Activated CD8-positive, alpha-beta memory T cell treated with anti-CD3 and anti-CD28 coated beads for 24 hours (primary cell): ENCODE measurements at places on chromosomes 16 and 17.
A peak's percentile ranks its signal among the peaks of the same experiment; 100 is the strongest.

DNA sequence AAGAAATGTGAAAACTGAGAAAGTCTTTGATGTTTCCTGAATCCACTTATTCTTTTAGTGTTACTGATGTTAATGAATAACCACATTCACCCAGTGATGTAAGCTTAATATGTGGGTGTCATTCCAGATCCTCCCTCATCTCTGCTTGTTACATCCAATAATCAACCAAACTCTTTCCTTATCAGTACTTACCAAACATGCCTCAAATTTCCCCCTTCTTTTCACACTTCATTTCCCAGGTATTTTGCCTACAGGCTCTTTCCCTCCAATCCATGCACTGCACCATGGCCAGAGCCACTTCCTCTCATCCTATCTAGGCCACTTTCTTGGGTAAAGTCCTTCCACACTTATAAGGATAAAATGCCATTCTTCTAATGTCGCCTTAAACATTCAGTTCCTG lies 451.5 kb downstream of the NPIPA7 start:
- DNase-seq, result no peak

DNA sequence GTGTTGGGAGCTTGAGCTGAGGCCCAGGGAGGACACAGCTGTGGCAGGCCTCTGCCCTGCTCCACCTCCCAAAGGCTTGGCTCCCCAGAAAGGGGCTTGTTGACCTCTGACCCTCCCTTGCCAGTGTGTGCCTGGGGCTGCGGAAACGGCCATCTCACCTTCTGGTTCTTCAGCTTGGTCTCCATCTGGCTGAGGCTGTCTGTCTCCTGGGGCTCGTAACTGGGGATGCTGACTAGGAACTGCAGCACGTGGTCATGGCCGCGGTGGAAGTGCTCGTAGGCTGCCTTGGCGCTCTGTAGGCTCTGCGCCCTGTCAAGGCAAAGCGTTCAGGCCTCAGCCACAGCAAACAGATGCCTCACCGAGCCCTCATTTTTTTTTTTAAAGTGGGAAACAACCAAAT lies 42.7 kb downstream of the UBN1 start:
- no peak for DNase-seq

DNA sequence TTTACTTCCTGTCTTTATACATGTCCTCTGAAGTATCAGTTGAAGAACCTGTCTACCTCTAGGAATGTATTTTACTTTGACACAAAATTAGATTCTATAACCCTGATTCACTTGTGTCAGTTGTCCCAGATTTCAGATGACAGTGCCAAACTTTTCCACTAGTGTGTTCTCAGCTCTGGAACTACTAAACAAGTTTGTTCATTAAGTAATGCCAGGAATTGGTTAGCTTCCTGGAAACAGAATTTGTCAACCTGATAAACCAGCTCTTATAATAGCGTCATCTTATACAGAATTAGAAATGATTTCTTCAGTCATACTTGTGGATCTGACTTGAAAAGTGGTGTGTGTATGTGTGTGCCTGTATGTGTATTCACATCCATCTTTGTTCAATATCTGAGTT lies 7.4 kb downstream of the MAP3K3 start:
- no peak for DNase-seq

DNA sequence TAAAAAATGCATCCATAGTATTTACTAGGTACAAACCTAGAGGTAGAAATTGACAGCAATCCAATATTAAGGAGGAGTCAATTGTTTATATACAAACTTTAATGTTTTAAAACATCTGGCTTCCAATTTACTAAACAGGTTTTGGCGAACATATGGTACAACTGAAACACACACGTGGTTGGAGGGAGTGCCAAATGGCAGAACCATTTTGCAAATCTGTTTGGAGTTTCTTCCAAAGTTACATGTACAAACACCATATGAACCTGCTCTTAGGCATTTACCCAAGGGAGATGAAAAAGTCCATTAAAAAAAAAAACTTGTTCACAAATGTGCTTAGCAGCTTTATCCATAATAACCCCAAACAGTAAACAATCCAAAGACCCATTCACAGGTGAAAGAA lies 159.8 kb upstream of the MYOCD start:
- no peak for DNase-seq

DNA sequence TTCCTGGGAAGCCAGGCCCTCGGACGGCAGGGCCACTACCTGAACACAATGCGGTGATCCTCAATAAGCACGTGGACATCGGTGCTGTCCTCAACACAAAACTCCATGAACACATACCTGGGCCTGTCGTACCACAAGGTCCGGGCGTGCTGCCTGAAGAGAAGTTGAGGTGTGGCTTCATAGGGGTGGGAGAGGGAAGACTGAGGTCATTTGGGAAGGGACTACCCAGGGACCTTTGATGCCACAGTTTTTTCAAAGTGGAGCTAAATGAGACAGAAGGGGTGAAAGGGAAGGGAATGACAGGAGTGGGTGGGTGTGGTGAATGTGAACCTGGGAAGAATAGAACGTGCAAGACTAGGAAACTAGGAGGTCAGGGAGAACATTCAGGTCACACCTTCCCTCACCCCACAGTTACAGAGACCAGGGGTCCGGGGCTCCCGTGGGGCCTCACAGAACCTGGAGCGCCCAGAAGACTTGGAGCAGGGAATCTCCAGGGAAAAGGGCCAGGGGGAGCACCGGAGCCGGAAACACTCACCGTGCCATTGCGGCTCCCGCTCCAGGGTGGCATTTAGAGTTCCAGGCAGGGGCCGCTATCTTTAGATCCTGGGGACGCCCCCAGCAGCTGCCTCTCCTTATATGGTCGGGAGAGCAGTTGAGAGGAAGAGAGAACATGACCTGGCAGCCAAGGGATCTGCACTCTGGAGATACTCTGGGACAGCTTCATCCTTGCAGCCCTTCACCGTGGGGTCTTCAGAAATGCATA lies at the start of gene PTGES3L:
Gene PTGES3L (minus strand): TSS at position 570 of the 763 bp plus-strand sequence. CDS start 27 bp downstream, at position 543.
- DNase-seq, result no peak

GRCh38 chr17:72124438-72124775 lies 3.6 kb downstream of the SOX9 start:
- no peak for DNase-seq

DNA sequence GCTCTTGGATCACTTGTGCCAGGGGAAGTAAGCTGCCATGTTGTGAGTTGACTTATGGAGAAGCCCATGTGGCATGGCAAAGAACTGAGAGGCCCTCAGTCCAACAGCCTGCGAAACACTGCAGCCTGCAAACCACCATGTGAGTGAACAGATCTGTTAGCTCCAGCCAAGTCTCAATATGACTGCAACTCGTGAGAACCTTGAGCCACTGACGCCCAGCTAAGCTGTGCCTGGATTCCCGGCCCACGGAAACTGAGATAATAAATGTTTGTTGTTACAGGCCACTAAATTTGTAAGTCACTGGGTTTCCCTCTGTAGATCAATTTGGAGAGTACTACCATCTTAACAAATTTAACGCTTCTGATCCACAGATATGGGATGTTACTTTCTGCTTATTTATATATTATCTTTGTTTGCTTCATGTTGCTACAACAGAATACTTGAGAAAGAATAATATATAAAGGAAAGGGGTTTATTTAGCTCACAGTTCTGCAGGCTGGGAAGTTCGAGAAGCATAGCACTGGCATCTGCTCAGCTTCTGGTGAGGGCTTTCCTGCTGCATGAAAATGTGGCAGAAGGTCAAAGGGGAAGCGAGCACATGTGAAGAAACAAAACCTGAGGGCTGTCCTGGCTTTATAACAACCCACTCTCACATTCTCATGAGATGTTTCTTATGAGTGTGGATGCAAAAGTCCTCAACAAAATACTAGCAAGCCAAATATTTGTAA lies 29.4 kb upstream of the ATP2A3 start:
- DNase-seq, result no peak

- no peak for DNase-seq
Observed at GRCh38 chr16:86087011-86087895, 188.3 kb downstream of the IRF8 start.

GRCh38 chr16:83952587-83952939 lies 477 bp upstream of the OSGIN1 start:
- no peak for DNase-seq

DNA sequence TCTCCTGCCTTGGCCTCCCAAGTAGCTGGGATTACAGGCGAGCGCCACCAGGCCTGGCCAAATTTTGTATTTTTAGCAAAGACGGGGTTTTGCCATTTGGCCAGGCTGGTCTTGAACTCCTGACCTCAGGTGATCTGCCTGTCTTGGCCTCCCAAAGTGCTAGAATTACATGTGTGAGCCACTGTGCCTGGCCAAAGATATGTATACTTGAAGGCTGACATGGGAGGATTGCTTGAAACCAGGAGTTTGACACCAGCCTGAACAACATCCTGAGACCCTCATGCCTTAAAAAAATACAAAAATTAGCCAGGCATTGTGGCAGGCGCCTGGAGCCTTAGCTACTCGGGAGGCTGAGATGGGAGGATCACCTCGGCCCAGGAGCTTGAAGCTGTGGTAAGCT lies 3.1 kb downstream of the BCAS3 start:
- DNase-seq, result no peak

- peak; percentile 62 for DNase-seq
Observed at GRCh38 chr17:17236295-17237025, 508 bp downstream of the FLCN start.

GRCh38 chr16:72266836-72267235 lies 94.9 kb upstream of the PMFBP1 start:
- no peak for DNase-seq

DNA sequence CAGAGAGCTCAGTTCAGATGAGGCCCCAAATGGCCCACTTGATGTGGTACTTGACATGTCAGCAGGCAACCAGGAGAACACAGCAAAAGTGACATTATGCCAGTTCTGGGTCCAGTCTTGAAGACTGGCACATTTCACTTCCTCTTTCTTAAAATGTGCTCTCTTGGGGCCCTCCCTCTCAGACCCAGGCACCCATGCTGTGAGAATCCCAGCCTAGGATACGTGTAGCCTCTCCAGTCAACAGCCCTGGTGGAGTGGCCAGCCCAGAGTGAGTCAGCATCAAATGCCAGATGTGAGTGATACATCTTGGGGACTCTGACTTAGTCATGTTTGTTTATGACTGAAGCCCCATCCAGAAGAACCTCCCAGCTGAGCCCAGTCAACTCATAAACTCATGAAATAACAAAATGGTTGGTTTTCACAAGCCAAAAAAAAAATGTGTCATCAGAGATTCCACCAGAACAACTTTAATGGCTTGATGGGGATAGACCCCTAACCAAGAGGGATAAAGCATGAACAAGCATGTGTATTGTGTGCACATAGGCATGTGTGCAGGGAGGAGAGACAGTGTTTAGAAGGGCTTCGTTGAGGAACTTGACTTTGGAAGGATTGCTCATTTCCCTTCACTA lies 82.5 kb upstream of the TNRC6C start:
- DNase-seq, result no peak

DNA sequence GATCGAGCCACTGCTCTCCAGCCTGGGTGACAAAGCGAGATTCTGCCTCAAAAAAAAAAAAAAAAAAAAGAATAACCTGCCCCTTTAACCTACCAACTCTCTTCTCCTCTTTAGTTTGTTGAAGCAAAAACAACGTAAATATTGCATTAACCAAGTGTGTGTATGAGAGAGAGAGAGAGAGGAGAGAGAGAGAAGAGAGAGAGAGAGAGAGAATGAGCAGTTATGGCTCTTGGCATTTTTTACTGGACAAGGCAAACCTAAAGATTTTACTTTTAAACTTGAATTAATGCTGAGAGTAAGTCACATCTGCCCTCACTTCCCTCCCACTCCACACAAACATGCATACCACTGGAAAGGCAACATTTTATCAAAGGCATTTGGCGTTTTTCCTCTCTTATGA lies 3.0 kb upstream of the SLFN5 start:
- DNase-seq, result no peak

GRCh38 chr17:68094481-68095078 lies 59.0 kb downstream of the KPNA2 start:
- no peak for DNase-seq

DNA sequence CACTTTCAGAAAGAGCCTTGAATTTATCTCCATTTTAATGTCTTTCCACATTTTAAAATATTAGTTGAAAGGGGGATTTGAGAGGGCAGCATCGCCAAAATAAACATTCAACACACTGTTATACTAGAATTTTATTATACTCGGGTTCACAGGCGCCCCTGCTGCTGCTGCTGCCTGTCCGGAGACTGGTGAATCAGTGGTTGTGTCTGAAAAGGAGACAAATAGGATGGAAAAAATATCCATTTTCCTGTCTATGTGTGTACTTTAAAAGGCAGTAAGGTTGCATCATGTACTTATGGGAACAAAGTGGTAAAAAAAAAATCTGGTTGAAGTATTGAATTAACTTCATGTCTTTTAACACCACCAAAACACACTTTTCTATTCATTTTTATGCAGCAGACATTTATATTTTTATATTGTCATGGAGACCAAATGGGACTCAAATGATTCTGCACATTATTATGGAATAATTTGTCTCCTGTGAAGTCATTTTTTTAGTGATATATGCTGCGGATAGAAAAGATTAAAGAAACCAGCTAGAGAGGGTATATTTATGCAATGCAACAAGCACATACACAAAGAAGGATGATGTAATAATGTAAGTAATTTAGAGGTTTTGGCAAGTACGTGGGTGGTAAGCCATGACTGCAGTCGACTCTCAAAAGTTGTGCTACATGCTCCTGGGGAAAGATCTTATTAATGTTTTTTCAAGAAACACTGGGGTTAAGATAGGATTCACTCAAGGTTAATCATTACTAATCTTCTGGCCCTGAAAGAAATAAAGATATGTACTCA lies 759.0 kb upstream of the SOX9 start:
- DNase-seq, result no peak
